ENCODE measurements at places on chromosomes 4 and X.

GRCh38 chr4:139854668-139855403 lies 189.2 kb downstream of the MGST2 start:
- no peak for DNase-seq

DNA sequence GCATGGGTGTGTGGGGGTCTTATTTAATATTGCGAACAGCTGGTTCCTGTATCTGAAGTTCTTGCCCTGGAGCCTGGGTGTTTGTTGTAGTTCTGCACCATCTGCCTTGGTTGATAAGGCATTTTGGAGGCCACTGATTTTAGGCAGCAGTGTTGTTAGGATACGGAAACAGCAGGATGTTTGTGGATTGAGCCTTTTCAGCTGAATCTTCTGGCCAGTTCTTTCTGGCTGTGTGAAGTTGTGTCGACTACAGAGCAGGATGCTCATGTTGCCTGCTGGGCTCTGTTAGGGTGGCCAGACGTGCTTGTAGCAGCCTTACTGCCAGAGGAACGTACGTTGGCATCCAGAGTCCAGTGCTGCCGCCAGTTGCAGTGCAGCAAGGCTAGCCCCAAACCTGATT lies 134.2 kb downstream of the PTTG2 start:
- DNase-seq: no peak

GRCh38 chr4:48858130-48858529 lies 27.2 kb downstream of the OCIAD1 start:
- DNase-seq: no peak

DNA sequence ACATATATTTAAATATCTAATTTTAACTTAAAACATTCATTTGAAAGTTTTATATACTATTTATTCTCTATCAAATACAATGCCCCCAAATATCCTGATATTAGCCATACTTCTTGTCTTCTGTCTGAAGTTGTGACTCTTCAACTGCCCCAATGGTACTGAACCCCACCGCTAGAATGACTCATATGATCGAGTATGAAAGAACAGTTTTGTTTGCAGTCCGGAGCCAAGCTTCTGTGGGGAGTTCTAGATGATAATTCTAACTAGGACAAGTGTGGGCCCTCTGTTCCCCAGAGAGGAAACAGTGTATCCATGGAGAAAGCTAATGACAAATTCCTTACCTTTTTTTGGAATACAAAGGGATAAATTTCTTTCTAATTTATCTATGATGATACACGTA lies 24.7 kb upstream of the CT47A1 start:
- no peak for DNase-seq

DNA sequence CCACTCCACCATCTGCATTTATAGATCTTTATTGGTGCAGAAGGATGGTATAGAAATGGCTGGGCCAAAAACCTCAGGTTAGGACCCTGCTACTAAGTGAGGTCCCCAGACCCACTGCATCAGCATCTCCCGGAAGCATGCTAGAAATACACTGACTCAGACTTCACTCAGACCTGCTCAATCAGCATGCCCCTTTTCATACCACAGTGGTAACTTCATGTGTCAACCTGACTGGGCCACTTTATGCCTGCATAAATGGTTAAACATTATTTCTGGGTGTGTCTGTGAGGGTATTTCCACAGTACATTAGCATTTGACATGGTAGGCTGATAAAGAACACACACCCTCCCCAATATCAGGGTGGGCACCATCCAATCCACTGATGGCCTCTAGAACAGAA lies 118.6 kb upstream of the VCX3B start:
- no peak for DNase-seq

DNA sequence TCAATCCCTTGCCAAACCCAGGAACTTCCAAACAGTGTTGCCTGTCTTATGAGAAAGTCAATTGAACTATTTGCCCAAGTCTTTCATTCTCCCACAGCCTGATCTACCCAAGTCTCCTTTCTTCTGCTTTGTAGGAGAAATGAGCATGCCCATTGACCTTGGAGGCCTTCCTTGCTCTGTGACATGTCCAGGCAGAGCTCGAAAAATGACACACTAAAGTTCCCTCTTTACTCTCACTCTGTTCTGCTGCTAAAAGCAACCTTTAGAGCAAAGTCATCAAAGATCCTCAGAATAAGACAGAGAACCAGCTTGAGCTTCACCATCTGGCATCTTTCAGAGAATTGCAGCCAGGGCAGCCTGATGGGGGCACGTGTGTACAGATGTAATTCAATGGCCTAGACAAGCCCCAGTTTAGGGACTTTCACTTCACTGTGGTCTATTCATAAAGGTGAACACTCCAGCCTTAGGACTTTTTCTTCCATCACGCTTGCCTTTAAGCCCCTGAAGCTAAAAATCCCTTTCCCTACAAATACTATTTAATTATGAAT lies 136.4 kb downstream of the AMELX start:
- no peak for DNase-seq

DNA sequence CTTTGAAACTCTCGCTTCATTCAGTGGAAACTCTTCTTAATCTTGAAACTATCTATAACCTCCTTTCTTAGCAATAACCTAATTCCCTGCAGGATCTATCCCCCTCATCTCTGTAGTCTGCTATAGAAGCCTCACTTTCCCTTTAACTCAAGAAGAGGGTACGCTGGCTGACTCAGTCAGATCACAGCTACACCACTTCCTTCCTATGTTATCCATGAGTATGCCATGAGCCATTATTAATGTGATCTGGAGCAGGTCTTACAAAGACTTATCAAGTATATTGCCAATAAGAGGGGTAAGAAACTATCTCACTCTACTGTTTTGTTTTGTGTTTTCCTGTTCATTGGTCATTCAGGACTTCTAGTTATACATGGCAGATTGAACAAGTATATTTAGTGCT lies 165.3 kb downstream of the PJA1 start:
- DNase-seq: no peak

DNA sequence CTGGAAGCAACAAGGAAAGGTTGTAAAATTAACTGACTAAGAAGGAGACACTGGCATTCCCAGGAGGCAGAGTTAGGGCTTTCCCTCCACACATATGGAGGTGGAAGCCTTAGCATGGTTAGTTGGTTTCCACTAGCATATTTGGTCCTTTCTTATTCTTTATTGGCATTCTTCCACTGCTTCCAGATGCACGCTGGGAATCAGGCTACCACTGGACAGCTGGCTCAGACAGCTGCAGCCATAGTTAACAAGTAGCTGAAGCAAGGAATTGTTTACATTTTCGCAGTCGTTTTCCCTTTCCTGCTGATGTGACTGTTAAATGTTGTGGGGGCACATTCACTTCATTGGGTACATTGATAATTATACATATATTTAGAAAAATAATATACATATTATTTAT lies 169.2 kb downstream of the GRIA2 start:
- no peak for DNase-seq

DNA sequence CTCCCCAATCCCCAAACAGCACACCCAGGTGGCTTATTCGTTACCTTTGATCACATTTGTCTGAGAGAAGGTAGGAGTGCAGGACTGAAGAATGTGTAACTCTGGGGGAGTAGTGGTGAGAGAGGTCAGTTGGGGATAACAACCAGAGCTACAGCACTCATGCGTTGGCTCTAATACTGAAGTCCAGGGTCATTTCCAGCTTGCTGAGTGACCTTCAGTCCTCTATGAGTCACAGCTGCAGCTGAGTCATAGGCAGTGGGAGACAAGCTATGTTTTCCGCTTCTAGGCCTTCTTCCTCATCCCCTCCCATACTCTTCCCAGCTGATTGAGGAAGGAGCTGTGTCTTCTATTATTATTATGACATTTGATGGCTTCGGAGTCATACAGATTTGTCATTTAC lies 31.6 kb upstream of the CT47C1 start:
- peak; percentile 78 for DNase-seq

DNA sequence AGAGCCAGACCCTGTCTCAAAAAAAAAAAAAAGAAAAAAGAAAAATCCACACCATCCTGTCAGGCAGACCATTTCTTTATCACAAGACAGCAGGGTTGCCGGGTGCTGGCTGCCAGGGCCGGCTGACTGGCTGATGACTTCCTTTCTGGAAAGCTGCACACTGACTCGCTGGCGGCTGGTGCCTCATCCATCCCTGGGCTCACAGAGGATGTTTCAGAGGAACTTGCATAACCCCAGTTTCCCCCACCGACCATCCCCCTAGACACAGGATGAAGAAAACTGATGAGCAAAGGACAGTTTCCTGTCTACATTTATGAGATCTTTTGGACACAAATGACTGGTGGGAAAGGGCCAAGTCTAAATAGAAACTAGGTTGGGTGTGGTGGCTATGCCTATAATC lies 14.1 kb downstream of the HPSE start:
- peak; percentile 71 for DNase-seq

- DNase-seq: no peak
Measured at GRCh38 chr4:176090115-176090514, 24.5 kb downstream of the WDR17 start.

DNA sequence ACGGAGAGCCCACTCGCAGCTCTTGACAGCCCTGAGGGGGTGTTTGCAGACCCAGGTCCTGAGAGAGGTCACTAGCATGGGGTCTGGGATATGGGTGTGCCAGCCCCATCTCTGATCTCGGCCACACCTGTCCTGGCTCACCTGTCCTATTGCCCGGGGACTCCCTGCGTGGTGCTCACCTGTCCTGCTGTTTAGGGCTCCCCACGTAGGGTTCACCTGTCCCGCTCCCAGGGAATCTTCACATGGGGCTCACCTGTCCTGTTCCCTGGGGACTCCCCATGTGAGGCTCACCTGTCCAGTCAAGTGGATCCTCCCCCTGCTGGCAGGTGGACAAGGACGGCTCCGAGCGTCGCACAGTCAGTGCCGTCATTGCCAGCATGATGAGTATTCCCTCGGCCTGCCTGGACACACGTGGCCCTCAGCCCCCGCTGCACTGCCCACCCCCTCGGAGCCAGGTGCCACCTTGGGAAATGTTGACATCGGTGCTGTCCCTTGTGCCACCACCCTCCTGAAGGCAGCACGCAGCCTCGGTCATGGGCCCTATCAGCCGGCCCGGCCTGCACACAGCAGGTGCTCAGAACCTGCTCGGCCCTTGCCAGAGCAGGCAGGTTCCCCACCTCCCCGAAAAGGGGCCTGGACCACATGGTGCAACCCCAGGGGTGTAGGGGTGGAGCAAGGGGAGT lies 6.3 kb downstream of the SLC49A3 start:
- DNase-seq: no peak

GRCh38 chrX:3811331-3812311 lies 98.2 kb upstream of the PRKX start:
- no peak for DNase-seq

DNA sequence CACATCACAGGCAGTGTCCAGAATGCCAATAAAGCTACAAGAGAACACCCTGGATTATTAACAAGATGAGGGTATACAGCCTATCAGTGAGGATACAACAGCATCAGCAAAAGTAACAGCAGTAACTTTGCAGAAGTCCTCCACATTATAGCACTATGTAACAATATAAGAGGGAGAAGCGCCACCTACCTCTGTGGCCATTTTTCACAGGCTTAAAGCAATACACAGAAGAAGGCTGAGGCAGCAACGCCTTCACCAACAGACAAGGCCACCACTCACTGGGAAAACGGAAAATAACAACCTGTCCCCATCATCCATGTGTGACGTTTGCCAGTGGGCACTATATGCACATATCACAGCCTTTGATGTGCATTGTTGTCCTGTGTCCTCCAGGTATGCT lies 12.5 kb downstream of the RTL8B start:
- no peak for DNase-seq

- no peak for DNase-seq
Measured at GRCh38 chr4:80161413-80162058, 35.8 kb upstream of the PRDM8 start.

GRCh38 chr4:69601065-69601464 lies 38.4 kb downstream of the UGT2A2 start:
- DNase-seq: no peak

GRCh38 chr4:13893987-13894386 lies 266.5 kb upstream of the BOD1L1 start:
- no peak for DNase-seq

GRCh38 chr4:566508-567295 lies 9.4 kb downstream of the TMEM271 start:
- no peak for DNase-seq

DNA sequence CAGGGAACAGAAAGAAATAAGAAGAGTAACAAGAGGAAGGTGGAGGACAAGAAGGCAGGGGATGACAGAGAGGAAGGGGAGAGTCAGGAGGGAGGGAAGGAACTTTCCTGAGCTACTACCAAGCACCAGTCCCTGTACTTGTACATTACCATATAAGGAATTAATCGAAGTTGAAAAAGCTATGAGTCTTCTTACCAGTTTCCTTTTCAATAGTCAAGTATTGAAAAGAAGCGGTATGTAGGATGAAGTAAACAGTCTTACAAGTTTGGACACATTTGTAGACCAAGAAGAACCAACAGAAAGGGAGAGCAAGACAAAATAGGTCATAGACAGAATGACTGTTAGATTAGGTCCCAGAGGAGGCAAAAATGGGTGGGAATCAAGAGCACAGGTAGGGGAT lies 629.7 kb upstream of the DIPK2B start:
- DNase-seq: no peak

- no peak for DNase-seq
Measured at GRCh38 chrX:23783589-23784469, 856 bp downstream of the SAT1 start.

GRCh38 chr4:156109943-156110900 lies 156.6 kb upstream of the CTSO start:
- DNase-seq: no peak

GRCh38 chr4:77771566-77771965 lies 47.6 kb downstream of the CNOT6L start:
- DNase-seq: no peak

DNA sequence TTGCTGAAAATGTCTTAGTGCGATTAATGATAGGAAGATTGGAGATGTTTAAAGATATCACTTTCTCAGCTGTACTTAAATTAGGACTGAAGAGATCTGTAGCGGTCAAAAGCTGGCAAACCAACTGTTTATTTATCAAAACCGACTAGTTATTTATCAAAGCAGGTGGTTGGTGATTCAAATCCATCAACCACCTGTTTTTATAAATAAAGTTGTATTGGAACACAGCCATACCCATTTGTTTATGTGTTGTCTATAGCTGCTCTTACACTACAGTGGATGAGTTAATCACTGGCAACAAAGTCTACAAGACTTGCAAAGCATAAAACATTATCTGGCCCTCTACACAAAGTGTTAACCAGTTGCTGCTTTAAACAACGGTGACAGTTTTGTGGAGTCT lies 76.8 kb downstream of the IL15 start:
- DNase-seq: no peak

- DNase-seq: no peak
Measured at GRCh38 chr4:88975958-88976774, 80.8 kb downstream of the FAM13A start.

Data from MG63 (cell line).